Renal cortex interstitium (tissue), 15 donors: ENCODE measurements at places on chromosomes 1 and 21. TPM values are rescaled to one million over a fixed set of nuclear protein-coding genes. Genes with fewer than 3 reads are reported as not detected.

DNA sequence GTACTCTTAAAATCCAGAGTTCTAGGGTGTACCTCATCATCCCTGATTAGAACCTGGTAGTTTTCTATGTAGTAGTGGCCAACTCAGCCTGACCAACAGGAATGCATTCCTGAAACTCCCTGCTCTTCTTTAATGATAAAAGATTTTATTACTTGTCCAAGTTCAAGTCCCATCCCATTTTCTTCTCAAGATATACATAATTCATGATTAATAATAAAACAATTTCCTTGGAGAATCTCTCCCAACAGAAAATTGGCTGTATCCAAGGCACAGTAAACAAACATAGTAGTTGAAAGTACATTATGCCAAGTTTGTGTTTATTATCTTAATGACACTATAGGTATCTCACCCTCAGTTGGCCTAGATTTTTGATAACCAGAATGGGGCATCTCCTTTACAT is 714.1 kb upstream of the ADAMTS5 start:
- DNase-seq = no peak

DNA sequence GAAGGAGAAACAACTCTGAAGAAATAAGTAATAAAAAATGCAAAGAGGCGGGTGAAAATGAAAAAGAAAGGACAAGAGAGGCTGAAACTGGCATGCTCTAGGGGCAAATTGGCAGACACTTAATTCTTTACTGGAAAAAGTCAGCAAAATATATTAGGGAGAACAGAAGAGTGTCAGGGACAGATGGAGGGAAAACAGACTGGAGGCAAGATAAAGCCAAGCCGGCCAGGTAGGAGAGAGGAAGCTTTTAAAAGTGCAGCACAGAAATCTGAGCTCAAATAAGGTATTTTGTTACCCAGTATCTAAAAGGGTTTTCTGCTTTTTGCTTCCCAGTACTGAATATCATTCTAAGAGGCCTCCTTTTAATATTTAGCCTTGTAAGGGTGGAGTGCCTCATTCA is 339.3 kb downstream of the PAPPA2 start:
- no peak for DNase-seq

Gene NBPF15
- 66.8 TPM for polyA plus RNA-seq

DNA sequence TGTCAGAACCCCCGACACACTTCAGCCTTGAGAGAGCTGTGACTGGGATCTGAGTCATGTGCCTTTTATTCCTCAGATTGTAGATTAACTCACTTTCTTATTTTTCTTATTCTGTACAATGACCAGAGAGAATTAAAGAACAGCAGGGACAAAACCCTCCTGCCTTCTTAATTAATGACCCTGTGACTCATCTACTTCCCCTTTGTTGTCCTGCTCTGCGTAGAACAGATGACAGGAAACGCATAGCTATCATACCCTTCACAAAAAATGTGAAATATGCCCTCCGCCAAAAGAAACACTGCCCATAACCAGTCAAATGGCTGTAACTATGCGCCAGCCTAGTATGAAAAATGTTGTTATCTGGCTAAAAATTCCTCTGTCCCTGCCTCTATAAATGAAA is 9.1 kb upstream of the PADI2 start:
- peak; percentile 18 for DNase-seq

DNA sequence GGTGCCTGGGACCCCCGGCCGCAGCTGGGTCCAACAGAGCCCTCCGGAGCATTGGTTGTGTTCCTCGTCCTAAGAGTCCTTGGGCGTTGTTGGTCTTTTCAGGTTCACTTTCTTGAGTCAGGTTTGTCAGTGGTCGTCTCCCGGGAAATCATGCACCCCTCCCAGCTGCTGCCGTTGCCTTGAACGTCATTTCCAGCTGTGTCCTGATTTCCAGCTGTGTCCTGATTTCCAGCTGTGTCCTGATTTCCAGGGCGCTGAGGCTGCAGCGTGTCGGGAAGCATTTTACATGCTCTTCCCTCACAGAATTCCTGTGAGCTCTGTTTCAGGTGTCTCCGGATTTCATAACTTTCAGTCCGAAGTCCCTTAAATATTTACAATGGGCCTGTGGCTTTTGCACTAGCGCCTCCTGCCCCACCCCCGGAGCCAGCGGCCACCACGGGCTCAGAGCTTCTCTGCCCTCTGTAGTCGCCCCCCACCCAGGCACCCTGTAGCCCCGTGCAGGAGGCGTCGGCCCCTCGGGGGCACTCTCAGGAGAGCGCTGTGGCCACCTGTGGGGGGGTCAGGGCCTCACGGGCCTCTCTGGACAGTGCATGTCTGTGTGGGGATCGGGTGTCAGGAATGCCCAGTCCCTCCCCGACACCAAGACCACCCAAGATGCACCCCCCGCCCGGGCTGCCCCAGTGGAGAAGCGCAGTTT is 66.7 kb downstream of the COL18A1 start:
- no peak for DNase-seq
